Activated CD8-positive, alpha-beta T cell treated with anti-CD3 and anti-CD28 coated beads for 36 hours (primary cell): ENCODE measurements at places on chromosomes 1 and 21.

DNA sequence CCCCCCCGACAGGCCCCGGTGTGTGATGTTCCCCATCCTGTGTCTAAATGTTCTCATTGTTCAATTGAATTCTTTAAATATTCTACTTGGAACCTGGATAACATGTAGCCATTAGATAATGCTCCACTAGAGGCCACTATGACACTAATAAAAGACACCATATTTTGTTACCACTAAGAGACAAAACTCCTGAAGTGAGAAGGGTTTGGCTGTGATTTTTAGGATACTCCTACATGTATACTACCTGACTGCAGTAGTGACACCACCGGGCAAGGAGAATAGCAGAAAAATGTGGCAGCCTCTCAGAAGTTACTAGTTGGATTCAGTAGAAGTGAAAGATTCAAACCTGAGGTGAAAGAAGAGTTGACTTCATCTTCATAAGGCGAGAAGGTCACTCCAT lies 36.0 kb downstream of the F5 start:
- H3K4me3 ChIP-seq = no peak overlapping the region
- no peak for DNase-seq
- H3K27me3 ChIP-seq = no peaks in the 10 kb centered on the region
- no peak overlapping the region for H3K27ac ChIP-seq
- peaks cover 48% of the 10 kb centered on the region for H3K36me3 ChIP-seq
- peaks cover 2% of the 10 kb centered on the region for H3K4me1 ChIP-seq

DNA sequence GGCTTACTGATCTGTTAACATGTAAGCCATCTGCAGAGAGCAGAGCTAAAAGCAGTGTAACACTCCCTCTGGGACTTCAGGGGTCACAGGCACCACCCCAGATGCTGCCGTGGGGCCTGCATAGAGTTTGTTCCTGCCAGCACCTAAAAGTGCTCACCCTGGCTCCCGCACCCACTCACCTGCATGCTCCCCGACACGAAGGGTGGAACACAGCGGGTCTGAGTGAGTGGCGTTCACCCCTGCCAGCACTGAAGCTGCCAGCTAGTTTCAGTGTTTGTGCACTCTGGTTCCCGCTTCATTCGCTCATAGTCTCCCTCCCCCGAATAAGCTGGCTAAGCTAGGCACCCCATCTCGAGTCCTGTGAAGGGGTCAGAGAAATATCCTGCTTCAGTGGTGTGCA lies 1681.0 kb downstream of the NCAM2 start:
- no peaks in the 10 kb centered on the region for H3K27me3 ChIP-seq
- no peak overlapping the region for H3K4me3 ChIP-seq
- H3K4me1 ChIP-seq = no peaks in the 10 kb centered on the region
- no peaks in the 10 kb centered on the region for H3K36me3 ChIP-seq
- H3K27ac ChIP-seq = no peak overlapping the region

- no peak overlapping the region for H3K4me3 ChIP-seq
- no peak overlapping the region for H3K27ac ChIP-seq
- no peak for DNase-seq
- H3K27me3 ChIP-seq = no peaks in the 10 kb centered on the region
- H3K4me1 ChIP-seq = peaks cover 7% of the 10 kb centered on the region
These were observed 92.7 kb downstream of the RGS2 start for GRCh38 chr1:192901500-192901899.

DNA sequence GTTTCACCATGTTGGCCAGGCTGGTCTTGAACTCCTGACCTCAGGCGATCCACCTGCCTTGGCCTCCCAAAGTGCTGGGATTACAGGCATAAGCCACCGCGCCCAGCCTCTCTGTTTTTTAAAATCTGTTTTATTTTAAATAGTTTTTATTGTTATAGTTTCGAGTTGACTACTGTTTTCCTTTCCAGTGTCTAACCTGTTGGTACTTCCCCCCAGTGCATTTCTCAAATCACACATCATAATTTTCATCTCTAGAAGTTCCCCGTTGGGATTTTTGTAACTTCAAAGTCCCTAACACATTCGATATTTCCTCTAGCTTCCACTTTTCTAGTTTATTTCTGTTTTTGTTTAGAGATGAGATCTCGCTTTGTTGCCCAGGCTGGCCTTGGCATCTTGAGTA lies 7.5 kb downstream of the HES4 start:
- H3K4me1 ChIP-seq = peaks cover 22% of the 10 kb centered on the region
- peaks cover 36% of the 10 kb centered on the region for H3K27me3 ChIP-seq
- H3K4me3 ChIP-seq = no peak overlapping the region
- no peaks in the 10 kb centered on the region for H3K36me3 ChIP-seq

- DNase-seq = no peak
- no peak overlapping the region for H3K27ac ChIP-seq
- peaks cover 4% of the 10 kb centered on the region for H3K27me3 ChIP-seq
- no peaks in the 10 kb centered on the region for H3K36me3 ChIP-seq
These were observed 126.7 kb upstream of the CACHD1 start for GRCh38 chr1:64343105-64343822.

- H3K4me3 ChIP-seq = no peak overlapping the region
- H3K4me1 ChIP-seq = peaks cover 18% of the 10 kb centered on the region
- no peak for DNase-seq
- no peaks in the 10 kb centered on the region for H3K36me3 ChIP-seq
- H3K27me3 ChIP-seq = peaks cover 5% of the 10 kb centered on the region
These were observed 6.8 kb downstream of the SRARP start for GRCh38 chr1:16010837-16011236.

DNA sequence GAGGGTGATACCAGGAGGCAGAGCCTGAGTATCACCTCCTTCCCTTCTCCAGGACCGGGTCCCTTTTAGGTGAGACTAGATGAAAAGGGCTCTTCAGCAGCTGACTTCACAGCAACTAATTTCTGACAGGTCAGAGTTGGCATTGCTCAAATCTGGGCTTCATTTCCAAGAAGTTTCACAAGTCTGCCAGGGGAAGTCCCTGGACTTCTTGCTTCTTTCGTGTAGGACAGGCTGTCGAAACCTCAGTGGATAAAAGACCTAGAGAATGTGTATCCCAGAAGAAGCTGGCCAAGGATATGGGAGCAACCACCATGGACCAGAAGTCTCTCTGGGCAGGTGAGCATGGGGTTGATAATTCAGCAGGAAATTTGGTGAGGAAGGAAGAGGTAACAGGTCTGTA lies at the start of gene CHI3L2:
CHI3L2 (plus strand) TSS at position 280 of the 400 bp plus-strand sequence; CDS start at position 297, 17 bp downstream.
- H3K27me3 ChIP-seq = no peaks in the 10 kb centered on the region
- H3K4me1 ChIP-seq = peaks cover 78% of the 10 kb centered on the region
- DNase-seq = no peak
- peaks cover 7% of the 10 kb centered on the region for H3K36me3 ChIP-seq
- H3K27ac ChIP-seq = peak within 1 kb of the TSS; percentile 47
